ENCODE measurements at places on chromosomes 16 and 17. TPM values are rescaled to one million over a fixed set of nuclear protein-coding genes. Genes with fewer than 3 reads are reported as not detected.

Gene ADCY9
- 1.7 TPM for total RNA-seq

Gene HOXB6
- total RNA-seq, result not detected

Gene CLEC19A
- not detected for total RNA-seq

Gene KRT24
- not detected for total RNA-seq

Gene CD300A
- 2.4 TPM for total RNA-seq

Gene LRRC45
- 16.3 TPM for total RNA-seq

Gene RUNDC3A
- not detected for total RNA-seq

Gene LYRM9
- total RNA-seq, result 14.0 TPM

Gene SERPINF2
- total RNA-seq, result 2.6 TPM

Gene RHBDF1
- total RNA-seq, result 0.76 TPM

Gene UNKL
- 178 TPM for total RNA-seq

Gene LPO
- total RNA-seq, result not detected

Gene CBFA2T3
- 58.5 TPM for total RNA-seq

Gene XYLT1
- 59.6 TPM for total RNA-seq

Gene LGALS9C
- 0.44 TPM for total RNA-seq

Gene KDM6B
- 106 TPM for total RNA-seq

Gene HASPIN
- 3.1 TPM for total RNA-seq

Gene PTX4
- total RNA-seq, result 0.22 TPM

Gene ASPA
- total RNA-seq, result not detected

Gene FOXJ1
- total RNA-seq, result 0.20 TPM

Gene MTMR4
- 84.7 TPM for total RNA-seq

Gene CA4
- total RNA-seq, result not detected

Gene USP36
- total RNA-seq, result 145 TPM
